ENCODE measurements at places on chromosomes 2 and 18. TPM values are rescaled to one million over a fixed set of nuclear protein-coding genes. Genes with fewer than 3 reads are reported as not detected.

DNA sequence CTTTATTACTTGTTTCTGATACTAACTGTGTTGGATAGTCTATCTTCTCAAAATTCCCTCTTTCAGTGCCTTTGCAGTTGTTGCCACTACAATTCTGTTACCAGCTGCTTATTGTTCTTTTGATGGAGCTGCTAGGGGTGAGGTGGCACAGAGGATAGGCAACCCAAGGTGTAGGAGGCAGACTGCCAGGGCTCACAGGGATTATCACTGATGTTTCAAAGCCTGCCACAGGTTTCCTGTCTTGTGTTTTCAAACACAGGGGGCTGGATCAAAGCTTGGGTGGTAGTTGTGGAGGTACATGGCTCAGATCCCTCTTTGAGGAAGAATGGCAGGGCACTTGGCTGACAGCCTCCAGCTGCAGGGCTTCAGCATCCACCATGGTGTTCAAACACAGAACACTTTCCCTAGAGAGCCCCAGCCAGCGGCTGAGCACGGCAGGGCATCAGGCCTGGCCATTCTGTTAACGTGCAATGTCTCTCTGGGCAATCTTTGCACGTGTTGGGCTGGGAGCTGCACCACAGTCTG, 87.1 kb downstream of the POLE4 start:
- no peak overlapping the region for H3K27ac ChIP-seq
- peaks cover 14% of the 10 kb centered on the region for H3K4me1 ChIP-seq
- H3K36me3 ChIP-seq = peaks cover 2% of the 10 kb centered on the region
- no peak overlapping the region for H3K4me3 ChIP-seq
- no peaks in the 10 kb centered on the region for H3K27me3 ChIP-seq

DNAJC5G gene
- total RNA-seq = not detected

DNA sequence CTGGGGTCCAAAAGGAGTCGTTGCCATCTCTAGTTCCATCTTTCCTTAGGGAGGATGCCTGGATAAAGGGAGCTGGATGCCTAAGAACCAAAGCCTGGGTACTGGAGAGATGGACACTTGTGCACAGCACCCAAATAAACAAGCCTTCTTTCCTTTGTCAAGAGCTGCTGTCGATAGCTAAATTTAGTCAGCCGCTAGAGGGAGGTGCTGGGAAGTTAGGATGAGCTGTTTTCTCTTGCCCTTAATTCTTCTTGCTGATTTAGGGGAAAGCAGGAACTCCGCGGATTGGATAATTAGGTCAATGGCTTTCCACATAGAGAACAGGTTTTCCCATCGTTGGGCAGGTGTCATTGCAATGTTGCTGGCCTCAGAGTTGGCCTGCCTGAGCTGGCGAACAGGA, 30.9 kb upstream of the SERPINB12 start:
- peak; percentile 32 for DNase-seq
- no peaks in the 10 kb centered on the region for H3K27me3 ChIP-seq
- no peaks in the 10 kb centered on the region for H3K4me1 ChIP-seq
- no peaks in the 10 kb centered on the region for H3K36me3 ChIP-seq
- no peak overlapping the region for H3K4me3 ChIP-seq
- H3K27ac ChIP-seq = no peak overlapping the region

DNA sequence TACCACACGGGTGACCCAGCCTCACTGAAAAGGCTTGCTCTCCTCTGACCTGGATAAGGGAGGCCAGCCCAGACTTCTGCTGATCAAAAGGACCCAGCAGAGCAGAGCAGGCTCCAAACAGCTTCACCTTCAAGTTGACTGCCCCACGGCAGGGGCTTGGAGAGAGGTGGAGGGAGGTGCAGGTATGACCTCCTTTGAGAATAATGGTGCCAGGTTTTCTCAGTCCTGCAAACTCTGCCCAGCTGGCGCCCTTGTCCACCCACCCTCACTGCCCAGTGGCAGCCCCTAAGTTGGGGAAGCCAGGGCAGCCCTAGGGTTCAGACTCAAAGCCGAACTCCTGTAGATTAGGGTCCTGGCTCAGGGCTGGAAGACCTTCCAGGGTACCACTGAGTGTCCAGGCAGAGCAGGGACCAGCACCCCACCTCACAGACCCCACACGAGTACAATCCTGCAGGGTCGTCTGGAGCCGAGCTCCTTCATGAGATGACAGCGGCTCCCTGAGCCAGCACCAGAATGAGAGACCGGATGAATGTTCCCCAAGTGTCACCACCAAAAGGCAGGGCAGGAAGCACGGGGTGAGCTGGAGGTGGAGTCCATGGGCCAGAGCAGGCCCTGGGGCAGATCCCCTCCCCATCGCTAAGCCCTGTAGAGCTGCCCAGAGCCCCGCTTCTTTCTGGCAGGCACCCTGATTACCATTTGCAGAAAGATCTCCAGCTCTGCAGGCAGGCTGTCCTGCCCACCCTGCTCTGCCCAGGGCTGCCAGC, 3.6 kb upstream of the GPC1 start:
- peak; percentile 7 for DNase-seq
- peaks cover 12% of the 10 kb centered on the region for H3K4me1 ChIP-seq
- H3K4me3 ChIP-seq = no peak overlapping the region
- H3K36me3 ChIP-seq = no peaks in the 10 kb centered on the region
- no peak overlapping the region for H3K27ac ChIP-seq
- no peaks in the 10 kb centered on the region for H3K27me3 ChIP-seq
